ENCODE measurements at places on chromosomes 4 and X.

DNA sequence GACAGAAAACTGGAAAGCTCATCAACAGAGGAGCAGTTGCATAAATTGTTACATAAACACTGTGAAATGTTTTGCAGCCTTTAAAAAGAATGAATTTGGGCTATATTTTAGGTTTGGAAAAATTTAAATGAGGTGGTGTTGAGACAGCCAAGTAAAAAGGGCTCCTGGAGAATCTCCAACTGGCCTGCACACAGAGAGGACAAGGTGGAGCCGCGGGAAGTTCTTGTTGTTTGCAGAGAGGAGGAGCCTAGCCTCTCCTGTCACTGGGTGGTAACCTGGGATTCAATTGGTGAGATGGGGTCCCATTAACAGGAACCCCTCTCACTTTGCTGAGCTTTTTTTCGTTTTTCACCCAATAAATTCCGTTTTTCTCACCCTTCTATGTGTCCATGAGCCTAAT lies 13.4 kb downstream of the GIMD1 start:
- no peak for DNase-seq

GRCh38 chr4:110310795-110311194 lies 112.4 kb upstream of the ELOVL6 start:
- no peak for DNase-seq

DNA sequence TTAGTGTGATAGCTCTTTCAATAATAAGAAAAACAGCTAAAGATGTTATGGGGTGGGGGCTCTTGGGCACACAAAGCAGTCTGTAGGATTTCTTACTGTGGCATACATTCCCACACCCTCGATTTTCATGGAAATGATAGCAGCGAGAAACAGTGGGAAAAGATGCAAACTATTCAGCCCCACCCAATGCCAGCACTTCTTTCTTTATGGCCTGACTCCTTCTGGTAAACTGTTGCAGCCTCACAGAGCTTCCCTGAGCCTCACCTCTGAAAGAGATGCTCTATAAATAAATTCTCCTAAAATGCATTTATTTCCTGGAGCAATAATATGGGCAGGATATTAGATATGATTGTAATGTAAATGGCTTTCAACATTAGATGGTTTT lies 910 bp downstream of the ANK2 start:
- no peak for DNase-seq

GRCh38 chr4:27100713-27101112 lies 240.1 kb downstream of the STIM2 start:
- no peak for DNase-seq

- no peak for DNase-seq
Observed at GRCh38 chr4:40331101-40331745, 3.9 kb upstream of the CHRNA9 start.

All from HepG2 (cell line).